ENCODE measurements at places on chromosomes 11 and 22. TPM values are rescaled to one million over a fixed set of nuclear protein-coding genes. Genes with fewer than 3 reads are reported as not detected.

KRTAP5-10 gene
- total RNA-seq: not detected

P2RX6 gene
- 4.5 TPM for total RNA-seq

FOLR3 gene
- total RNA-seq: not detected

SLC22A8 gene
- total RNA-seq: not detected

PLEKHB1 gene
- 42.7 TPM for total RNA-seq

NOX4 gene
- total RNA-seq: 5.1 TPM

OR51B4 gene
- not detected for total RNA-seq

FAM83F gene
- 2.8 TPM for total RNA-seq

C11orf42 gene
- not detected for total RNA-seq

MS4A6A gene
- not detected for total RNA-seq

DNA sequence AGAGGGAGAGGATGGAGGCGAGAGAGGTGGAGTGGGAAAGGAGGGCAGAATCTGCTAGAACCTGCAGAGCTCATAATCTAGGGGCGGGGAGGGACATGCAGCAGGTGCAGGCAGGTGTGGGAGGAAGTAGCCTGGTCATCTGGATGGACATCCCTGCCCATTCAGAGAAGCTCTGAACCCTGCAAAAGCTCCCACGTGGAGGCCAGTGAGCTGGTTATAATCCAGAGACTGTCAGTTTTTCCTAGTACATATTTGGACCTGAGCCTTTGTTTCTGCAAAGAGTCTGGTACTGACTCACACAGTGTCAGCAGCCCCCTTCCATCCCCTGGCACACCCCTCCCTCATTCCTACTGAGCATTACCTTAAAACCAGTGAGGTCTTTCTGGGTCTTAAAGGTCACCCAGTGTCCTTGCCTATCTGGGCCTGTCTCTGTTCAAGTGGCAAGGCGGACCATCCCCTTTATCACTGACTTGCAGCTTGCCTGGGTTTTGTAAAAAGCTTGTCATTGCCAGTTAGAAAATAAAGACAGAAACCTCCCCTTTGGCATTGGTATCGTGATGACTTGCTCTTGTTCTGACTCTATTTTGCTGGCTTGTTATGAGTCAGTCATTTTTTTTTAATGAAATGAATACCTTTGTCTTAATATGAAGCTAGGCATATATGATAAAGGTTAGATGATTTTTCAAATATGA, 26.1 kb downstream of the PTPRJ start:
- H3K4me3 ChIP-seq: no peak overlapping the region
- peaks cover 41% of the 10 kb centered on the region for H3K4me1 ChIP-seq
- no peaks in the 10 kb centered on the region for H3K36me3 ChIP-seq
- H3K27me3 ChIP-seq: no peaks in the 10 kb centered on the region

DNA sequence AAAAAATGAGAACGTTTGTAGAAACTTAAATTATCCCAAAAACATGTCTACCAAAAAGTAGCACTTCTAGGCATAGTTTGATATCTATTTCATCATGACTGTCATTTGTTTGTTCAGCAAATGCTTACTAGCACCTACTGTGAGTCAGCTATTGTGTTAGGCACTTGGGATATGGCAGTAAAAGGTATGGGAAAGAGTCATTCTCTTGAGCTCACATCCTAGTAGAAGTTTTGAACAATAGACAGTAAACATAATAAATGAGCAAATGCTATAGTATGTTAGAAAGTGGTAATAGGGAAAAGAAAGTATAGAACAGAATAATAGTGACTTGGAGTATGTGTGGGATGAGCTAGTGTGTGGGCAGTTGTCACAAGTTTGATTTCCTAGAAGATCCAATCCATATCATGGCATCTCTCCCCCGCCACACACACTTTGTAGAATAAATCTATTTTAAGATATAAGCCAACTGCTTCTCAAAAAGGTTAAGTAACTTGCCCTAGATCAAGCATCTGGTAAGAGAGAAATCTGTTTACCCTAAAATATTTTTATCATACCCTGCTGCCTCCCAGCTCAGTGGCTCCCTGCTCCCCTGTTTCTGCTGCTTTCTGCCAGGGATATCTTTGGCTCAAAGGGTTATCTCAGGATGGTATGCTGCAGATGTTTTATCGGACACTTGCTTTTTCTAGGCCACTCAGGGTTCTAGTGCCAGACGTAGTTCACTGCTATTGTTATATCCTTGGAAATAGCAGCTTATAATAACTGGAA, 129.7 kb downstream of the NCAM1 start:
- peaks cover 17% of the 10 kb centered on the region for H3K4me1 ChIP-seq
- H3K27ac ChIP-seq: no peak overlapping the region
- H3K4me3 ChIP-seq: no peak overlapping the region
- no peaks in the 10 kb centered on the region for H3K36me3 ChIP-seq

DNA sequence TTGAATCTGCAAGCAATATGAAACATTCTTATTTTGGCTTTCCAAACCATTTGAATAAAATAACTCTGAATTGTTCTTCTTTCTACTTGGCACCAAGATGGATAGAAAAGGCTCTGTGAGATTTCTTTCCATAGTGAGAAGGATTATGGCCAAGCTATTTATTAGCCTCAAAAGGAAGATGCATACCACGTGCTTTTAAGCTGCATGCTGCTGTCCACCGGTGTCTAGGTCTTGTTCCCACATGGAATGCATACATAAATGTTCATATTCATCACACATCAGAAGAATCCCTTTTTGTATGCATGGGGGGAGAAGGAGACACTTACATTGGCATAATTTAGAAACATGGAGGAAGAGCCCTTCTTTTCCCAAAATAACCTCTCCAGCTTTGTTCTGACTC, 273.4 kb downstream of the FAM76B start:
- H3K27ac ChIP-seq: no peak overlapping the region
- peaks cover 40% of the 10 kb centered on the region for H3K4me1 ChIP-seq
- no peak for DNase-seq
- no peaks in the 10 kb centered on the region for H3K36me3 ChIP-seq

DNA sequence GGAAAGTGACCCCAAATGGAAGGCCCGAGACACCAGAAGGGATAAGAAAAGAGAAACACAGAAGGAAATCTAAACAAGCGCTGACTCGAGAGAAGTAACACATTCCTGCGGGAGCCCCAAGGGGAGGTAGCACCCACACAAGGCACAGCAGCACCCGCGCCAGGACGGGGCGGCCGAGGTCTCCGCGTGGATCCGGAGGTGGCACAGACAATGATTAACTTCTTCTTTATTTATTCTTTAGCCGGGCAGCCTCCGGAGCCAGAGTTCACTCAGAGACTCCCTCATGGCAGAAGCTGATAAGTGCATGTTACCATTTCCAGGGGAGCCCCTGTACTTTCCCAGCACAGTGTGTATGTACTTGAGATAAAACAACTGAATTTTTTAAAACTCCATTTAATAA, 5.1 kb downstream of the TOLLIP start:
- no peaks in the 10 kb centered on the region for H3K36me3 ChIP-seq
- H3K4me3 ChIP-seq: peak overlapping the region; percentile 66
- no peak for DNase-seq
- no peaks in the 10 kb centered on the region for H3K27me3 ChIP-seq
- H3K4me1 ChIP-seq: peaks cover 24% of the 10 kb centered on the region

DNA sequence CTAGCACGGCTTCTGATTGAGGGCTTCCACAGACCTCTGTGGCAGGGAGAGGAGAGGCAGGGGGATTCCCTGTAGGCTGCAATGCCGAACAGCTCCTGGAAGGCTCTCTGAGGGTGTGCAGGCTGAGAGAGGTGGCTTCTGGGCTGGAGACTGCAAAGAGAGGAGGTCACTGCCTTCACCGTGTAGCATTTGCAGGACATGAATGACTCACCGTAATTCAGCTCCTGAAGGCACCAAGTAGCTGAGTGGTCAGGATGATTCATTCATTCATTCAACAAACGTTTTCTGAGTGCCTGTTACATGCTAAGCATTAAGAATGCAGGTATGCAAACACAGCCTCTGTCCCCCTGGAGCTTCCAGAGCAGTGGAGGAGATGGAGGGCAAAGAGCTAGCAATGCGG, 18.0 kb upstream of the EIF3D start:
- peaks cover 16% of the 10 kb centered on the region for H3K4me1 ChIP-seq
- H3K4me3 ChIP-seq: no peak overlapping the region
- peaks cover 41% of the 10 kb centered on the region for H3K27me3 ChIP-seq

- H3K27me3 ChIP-seq: peaks cover 93% of the 10 kb centered on the region
- H3K36me3 ChIP-seq: no peaks in the 10 kb centered on the region
- H3K4me1 ChIP-seq: peaks cover 30% of the 10 kb centered on the region
- peak; percentile 49 for DNase-seq
These were observed at the start of gene BARX2 for GRCh38 chr11:129375751-129376657. Gene BARX2, plus strand, starts transcription at chr11:129375848. Its CDS starts 188 bp downstream, at chr11:129376036.

DNA sequence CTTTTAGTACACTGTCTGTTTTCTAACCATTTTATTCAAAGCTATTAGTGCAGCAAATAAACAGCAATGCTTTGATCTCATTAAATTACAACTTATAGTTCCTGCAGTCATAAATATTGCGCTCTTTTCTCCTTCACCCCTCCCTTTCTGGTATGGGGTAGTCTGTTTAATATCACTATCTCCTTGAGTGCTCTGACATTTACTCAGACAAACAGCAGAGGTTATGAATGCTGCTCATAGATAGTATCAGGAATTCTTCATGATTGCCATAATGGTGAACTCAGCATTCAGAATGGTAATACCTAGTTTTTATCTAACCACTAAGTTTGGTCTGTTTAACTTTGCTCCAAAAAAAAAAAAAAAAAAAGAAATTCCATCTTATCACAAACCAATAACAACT, 87.4 kb downstream of the EIF3M start:
- H3K27ac ChIP-seq: no peak overlapping the region
- no peaks in the 10 kb centered on the region for H3K36me3 ChIP-seq
- H3K4me1 ChIP-seq: no peaks in the 10 kb centered on the region
- H3K27me3 ChIP-seq: peaks cover 9% of the 10 kb centered on the region
- no peak overlapping the region for H3K4me3 ChIP-seq

DNA sequence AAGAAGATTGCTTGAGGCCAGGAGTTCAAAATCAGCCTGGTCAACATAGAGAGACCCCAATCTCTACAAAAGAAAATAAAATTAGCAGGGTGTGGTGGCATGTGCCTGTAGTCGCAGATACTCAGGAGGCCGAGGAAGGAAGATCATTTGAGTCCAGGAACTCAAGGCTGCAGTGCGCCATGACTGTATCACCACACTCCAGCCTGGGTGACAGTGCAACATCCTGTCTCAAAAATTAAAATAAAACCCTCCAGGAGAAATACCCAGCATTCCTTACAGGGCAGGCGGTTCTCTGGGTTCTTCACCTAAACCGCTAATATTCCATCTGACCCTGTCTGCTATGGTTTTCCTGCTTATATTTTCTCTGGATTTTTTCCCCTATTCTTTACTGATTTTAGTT, 13.5 kb downstream of the TCF20 start:
- no peak overlapping the region for H3K27ac ChIP-seq
- DNase-seq: no peak
- peaks cover 22% of the 10 kb centered on the region for H3K4me1 ChIP-seq
- no peaks in the 10 kb centered on the region for H3K27me3 ChIP-seq

DNA sequence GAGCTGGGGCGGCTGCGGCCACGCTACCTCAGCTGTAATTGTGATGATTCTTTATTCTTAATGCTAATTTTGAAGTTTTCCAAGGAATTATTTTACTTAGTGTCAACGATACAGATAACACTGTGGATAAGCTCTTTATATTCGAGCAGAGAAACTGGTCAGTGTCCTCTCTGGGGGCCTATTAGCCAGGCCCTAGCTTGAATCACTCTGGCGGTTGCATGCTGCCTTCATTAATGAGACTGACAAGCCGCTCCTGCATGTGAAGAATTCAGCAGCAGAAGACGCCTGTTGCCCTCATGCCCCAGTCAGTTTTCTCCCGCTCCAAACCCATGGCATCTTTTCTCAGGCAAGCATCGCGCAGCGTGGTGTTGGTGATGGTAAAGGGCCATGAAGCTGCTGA, 851.7 kb downstream of the OPCML start:
- no peak overlapping the region for H3K4me3 ChIP-seq
- no peaks in the 10 kb centered on the region for H3K4me1 ChIP-seq
- H3K27ac ChIP-seq: no peak overlapping the region
- H3K27me3 ChIP-seq: no peaks in the 10 kb centered on the region

GRCh38 chr11:17703951-17704350, 15.4 kb upstream of the MYOD1 start:
- H3K27me3 ChIP-seq: peaks cover 21% of the 10 kb centered on the region
- no peaks in the 10 kb centered on the region for H3K36me3 ChIP-seq
- no peak overlapping the region for H3K4me3 ChIP-seq
- H3K4me1 ChIP-seq: no peaks in the 10 kb centered on the region
- H3K27ac ChIP-seq: no peak overlapping the region

GRCh38 chr22:43471606-43472135, 59.9 kb downstream of the MPPED1 start:
- H3K27ac ChIP-seq: no peak overlapping the region
- peaks cover 36% of the 10 kb centered on the region for H3K27me3 ChIP-seq
- DNase-seq: no peak
- no peaks in the 10 kb centered on the region for H3K36me3 ChIP-seq
- H3K4me1 ChIP-seq: peaks cover 15% of the 10 kb centered on the region

DNA sequence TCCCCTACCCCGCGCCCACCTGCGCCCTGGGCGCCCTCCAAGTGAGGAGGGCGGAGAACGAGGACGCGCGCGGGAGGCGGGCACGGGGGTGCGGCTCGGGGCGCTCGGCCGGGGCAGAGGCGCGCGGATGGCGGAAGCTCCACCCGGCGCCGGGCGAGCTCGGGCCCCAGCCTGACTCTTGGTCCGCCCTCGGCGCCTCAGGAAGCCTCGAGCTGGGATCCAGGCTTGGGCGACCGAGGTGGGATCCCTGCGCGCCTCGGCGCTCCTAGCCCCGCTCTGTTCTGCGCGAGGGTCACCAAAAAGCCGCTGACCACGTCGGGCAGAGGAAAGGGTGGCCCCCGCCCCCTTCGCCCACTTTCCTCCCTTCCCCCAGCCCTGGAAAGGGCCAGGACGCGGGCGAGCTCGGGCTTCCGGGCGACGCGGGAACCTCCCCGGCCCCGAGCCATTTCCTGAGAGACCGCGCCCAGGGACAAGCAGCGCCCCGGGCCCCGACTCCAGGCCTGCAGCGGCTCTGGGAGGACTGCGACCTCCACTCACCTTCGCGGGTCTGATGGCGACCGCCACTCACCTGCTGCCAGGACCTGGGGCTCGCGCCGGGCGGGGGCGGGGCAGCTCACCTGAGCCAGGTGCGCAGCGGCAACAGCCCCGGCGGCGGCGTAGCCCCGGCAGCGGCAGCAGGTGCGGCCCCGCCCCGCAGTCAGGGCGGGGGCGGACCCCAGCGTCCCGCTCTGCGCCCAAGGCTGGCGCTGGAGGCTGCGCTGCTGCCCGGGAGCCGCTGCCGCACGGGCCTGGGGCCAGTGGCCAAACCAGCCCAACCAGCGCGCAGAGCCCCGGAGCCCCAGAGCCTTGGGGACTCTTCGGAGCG, 2.2 kb upstream of the SIGIRR start:
- H3K36me3 ChIP-seq: no peaks in the 10 kb centered on the region
- no peak for DNase-seq
- peaks cover 50% of the 10 kb centered on the region for H3K27me3 ChIP-seq
- no peaks in the 10 kb centered on the region for H3K4me1 ChIP-seq
- no peak overlapping the region for H3K27ac ChIP-seq
- no peak overlapping the region for H3K4me3 ChIP-seq

All from neural crest cell (in vitro differentiated cells).